ENCODE measurements at places on chromosomes 4 and X. TPM values are rescaled to one million over a fixed set of nuclear protein-coding genes. Genes with fewer than 3 reads are reported as not detected.

DNA sequence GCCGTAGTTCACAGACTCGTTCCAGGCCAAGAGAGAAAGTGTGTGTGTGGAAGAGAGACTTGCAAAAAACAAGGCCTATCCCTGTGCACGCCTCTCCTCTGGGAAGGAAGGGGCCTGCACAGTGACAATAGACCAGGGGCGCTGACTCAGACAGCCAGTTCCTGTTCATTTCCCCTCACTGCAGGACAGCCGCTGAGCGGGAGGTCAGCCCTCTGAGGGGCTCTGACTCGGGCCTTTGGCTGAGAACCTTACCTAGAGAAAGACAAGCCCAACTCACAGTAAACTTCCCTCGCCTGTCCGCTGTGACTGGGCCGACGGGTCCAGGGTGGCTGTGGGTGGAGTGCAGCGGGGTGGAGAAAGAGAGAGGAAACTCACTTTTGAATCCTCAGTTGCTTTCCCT lies 52.1 kb downstream of the RTL5 start:
- DNase-seq, result no peak

Gene TRIM75
- polyA plus RNA-seq, result 0.10 TPM

Gene SPATA4
- 0.40 TPM for polyA plus RNA-seq

Gene CLOCK
- 17.8 TPM for polyA plus RNA-seq

Gene MBNL3
- 11.4 TPM for polyA plus RNA-seq

GRCh38 chr4:103197765-103198110 lies 405 bp downstream of the CENPE start:
- no peak for DNase-seq

GRCh38 chrX:100297728-100298127 lies 112.3 kb downstream of the PCDH19 start:
- DNase-seq, result no peak
